SHP77 (cell line): ENCODE measurements at places on chromosomes 12 and 14.
A peak's percentile ranks its signal among the peaks of the same experiment; 100 is the strongest.

DNA sequence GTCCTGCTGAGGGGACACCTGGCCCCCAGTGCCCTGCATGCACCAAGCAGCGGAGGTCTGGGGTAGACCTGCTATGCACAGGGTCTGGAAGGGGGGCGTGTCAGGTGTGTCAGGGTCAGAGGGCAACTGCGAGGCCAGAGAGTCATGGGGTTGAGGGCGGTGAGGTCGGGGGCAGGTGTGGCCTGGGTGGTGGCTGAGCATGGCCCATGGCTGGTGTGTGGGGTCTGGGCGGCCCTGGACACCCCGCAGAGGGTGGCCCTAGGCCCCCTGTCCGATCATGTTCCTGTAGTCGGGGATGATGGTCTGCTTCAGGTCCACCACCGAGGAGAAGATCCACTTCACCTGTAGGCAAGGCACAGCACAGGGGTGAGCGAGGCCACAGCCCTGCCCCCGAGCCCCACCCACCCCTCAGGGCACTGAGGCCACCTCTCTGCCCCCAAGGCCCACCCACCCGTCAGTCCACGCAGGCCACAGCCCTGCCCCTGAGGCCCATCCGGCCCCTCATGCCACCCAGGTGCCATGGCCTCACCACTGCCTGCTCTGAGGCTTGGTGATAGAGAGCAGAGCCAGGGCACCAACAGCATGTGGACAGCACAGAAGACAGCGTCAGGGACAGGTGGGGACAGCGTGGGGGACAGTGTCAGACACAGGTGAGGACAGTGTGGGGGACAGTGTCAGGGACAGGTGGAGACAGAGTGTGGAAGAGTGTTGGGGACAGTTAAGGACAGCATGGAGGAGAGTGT lies 211.3 kb downstream of the TMEM121 start:
- no peak for DNase-seq

- DNase-seq = no peak
These were observed 43.9 kb upstream of the ABCC9 start for GRCh38 chr12:21985155-21985554.

DNA sequence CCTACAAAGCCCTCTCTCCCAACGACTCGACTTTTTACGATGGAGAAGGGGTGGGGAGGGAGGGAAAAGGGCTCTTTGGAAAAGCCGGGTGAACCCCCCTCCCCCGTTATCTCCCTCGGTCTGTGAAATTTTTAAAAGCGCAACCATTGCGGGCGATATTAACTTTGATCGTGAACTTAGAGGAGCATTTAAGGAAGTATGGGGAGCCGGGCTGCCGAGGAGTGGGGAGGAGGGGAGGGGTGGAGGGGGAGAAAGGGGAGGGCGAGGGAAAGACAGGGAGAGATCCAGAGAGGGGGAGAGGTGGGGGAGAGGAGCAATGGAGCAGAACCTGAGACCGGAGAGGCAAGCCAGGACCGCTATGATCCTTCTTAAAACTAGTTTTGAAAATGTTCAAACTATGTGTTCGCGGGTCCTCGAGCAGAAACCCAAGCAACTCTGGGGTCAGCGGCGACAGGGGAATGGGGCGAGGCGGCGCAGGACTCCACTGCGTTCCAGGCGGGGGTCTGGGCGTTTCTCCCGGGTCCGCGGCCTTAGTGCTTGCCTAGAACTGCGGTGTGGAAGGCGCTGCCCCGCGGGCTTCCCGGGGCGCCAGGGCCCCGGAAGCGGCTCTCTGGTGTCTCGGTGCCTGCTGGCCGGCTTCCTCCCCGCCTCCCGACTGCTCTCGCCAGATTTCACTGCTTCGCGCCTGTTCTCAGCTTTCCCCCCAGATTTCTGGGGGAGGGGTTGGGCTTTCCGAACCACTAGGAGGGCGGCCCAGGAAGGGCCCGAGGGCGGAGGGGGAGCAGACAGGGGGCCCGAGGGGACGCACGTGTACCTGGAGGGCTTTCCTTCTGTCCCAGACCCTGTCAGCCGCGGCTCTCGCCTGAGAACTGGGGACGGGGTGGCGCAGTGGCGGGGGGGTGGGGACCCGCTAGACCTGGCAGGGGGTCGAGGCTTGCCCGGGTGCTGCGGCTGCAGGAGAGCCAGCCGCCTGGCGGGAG lies at the start of gene HOTAIR:
TSS of gene HOTAIR (minus strand) at position 871 of the 980 bp plus-strand sequence.
- DNase-seq = no peak

DNA sequence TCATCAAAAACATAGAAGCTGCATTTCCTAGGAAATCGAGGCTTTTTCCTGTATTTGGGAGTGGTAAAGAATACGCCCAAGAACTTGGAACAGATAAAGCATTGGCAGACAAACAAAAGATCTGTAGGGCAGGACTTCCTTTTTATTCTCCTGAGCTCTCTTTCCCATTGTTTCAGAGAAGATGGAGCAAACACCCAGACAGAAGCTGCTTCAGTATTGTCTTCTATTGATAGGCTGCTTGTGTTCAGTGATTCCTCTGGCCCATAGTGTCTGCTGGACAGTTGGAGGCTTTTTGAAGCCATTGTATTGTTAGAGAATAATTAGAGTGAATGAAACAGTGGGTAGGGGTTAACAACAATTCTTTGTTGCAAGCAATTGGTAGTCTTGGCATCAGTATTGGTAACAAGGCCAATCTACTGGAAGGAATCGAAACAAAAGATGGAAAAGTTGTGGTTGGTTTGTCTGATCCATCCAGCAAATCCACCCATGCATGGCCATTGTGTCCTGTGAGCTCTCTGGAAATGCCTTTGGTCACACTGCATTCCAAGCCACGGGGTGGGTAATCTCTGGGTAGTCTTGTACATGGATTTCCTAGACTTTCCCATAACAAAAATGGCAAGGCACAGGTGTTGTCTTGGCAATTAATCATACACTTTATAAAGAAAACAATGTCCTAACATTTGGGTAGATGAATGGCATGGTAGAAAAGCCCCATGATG lies 424.8 kb downstream of the RAD51B start:
- no peak for DNase-seq

DNA sequence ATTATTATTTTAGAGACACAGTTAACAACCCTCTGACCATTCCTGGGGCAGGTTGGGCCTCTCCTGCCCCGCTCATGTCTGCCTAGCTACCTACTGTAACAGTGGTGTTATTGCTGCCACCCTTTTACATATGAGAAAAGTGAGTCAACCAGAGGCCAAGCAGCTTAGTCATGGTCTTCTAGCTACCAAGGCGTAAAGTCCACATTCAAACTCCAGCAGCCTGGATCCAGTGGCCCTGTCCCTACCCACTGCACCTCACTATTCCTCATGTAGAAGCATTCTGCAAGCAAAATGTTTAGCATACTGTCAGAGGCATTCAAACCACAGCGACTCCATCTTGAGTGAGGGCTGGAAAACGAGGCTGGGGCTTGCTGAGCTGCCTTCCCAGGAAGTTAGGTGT lies 95.8 kb downstream of the SLC15A4 start:
- DNase-seq = no peak

GRCh38 chr12:130339951-130340350 lies 2.3 kb downstream of the PIWIL1 start:
- DNase-seq = no peak

DNA sequence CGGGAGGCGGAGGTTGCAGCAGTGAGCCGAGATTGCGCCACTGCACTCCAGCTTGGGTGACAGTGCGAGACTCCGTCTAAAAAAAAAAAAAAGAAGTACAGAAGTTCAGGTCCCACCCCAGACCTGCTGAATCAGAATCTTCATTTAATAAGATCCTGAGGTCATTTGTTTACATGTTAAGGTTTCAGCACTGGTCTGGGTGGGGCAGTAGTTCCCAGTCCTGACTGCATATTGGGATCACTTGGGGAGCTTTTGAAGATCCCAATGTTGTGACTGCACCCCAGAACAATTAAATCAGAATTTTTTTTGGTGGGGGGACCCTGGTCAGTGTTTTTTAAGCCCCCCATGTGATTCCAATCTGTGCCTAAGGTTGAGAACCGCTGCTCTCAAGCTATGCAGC lies 11.7 kb upstream of the COL2A1 start:
- DNase-seq = no peak

GRCh38 chr14:94001501-94002396 lies 4.6 kb downstream of the CCDC197 start:
- peak; percentile 66 for DNase-seq
